Stimulated activated CD8-positive, alpha-beta memory T cell treated with anti-CD3 and anti-CD28 coated beads, Interleukin-4, amount 100 ng/mL, for 1 hour (primary cell): ENCODE measurements at places on chromosomes 7 and 10.

GRCh38 chr7:3246651-3247050 lies 54.4 kb upstream of the SDK1 start:
- DNase-seq, result no peak

DNA sequence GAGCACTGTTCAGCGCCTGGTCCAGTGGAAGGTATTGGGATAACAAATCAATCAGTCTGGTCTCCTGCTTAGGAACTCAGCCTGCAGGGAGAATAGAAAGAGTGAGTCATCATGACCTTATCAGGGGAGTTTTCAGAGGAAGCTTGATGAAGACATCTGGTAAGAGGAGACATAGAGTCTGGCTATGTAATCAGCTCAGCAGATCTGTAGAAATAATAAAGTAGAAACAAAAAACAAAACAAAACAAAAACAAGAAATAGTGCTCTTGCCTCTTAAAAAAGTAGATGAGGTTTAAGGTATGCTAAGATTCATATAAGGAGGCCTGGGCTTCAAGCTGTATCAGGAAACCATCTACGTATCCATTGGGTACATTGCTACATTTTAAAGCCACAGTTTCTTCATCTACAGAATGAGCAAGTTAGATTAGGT lies 14.4 kb downstream of the TAS2R41 start:
- DNase-seq, result no peak

DNA sequence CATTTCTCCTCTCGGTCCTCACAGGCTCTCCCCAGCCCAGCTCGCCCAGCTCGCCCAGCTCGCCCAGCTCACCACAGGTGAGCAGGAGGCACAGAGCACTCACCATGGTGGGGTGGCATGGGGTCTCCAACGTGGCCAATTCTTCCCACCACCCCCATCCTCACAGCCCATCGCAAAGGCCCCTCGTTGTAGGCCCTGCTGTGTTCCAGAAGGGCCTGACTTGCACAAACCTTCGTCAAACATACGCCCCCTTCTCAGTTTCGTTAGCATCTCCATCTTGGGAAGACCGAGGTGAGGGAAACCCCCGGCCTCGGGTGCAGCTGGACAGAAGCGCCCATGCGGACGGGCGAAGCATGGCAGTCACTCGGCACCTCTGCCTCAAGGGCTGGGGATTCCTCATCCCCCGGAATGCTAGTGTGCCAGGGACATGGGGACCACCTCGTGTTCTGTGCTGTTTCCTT lies 304.6 kb downstream of the TNS3 start:
- DNase-seq, result no peak

DNA sequence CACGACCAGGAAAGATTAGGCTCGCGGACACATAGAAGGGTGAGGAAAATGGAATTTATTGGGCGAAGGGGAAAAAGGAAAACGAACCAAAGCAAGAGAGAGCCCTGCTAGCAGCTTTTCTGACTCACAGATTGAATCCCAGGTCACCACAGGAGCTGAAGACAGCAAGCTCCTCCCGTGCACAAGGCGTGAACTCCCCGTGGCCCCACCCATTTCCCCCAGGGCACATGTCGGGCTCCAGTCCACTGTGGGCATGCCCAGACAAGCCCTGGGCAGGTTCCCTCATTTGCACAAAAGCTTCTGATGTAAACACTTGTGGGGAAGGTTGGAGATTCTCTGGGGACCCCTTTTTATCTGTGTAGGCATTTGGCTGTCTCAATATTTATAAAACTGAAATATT lies 582.4 kb downstream of the SUGCT start:
- no peak for DNase-seq

GRCh38 chr10:127739908-127740307 lies 2.9 kb downstream of the FOXI2 start:
- DNase-seq, result no peak

- no peak for DNase-seq
These were observed 10.0 kb upstream of the TSPAN33 start for GRCh38 chr7:129134356-129134987.

DNA sequence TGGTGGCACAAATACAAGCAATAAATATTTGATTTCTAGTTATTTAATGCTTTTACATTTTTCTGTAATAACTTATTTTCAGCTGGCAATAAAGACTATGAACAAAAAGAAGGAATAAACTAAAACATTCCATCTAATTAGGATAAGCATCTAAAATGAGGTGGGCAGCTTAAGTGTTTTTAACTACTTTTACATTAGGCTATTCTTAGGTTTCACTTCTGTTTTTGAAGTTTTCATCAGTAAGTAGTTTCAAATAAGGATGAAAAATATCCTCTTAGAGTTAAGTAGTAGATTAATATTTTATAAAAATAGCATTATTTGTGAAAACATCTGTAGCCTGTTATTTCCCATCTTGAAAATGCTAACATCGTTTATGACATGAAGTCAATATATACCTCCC lies 15.9 kb downstream of the NT5C2 start:
- no peak for DNase-seq

- DNase-seq, result no peak
These were observed 4.6 kb upstream of the ZNF862 start for GRCh38 chr7:149833495-149834130.

DNA sequence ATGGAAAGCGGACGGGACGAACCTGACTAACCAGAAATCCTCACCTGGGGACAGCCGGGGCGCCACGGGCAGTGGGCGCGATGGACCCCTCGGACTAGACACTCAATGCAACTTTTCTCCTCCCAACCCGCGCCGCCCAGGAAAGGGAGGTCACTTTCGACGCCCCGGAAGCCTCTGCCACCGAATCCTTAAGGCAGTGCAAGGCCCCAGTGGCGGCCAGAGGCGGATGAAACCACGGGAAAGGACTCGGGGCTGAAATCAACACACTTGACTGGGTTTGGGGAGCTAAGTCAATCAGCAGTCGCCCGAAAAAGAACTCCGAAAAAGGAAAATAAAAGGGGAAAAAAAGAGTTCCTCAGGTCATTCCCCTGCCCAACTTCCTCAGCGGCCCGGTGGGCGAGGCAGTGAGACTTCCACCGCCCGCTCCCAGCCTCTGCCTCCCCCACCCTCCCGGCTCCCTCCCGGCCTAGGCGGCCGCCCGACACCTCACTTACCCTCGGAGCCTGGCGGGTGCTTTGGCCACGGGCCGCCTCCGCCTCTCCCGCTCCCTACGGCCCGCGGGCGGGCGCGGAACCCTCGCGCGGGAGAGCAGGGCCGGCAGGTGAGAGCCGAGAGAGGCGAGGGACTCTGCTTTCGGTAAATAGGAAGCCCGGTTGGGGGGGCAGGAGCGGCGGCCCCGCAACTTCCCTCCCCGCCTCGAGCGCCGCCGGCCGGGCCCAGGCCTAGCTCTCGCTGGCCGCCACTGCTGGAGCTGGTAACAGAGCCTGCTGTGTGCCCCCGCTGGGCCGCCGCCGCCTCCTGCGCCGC lies 518 bp downstream of the WAPL start:
- peak; percentile 30 for DNase-seq
